ENCODE measurements at places on chromosomes 4 and X.

DNA sequence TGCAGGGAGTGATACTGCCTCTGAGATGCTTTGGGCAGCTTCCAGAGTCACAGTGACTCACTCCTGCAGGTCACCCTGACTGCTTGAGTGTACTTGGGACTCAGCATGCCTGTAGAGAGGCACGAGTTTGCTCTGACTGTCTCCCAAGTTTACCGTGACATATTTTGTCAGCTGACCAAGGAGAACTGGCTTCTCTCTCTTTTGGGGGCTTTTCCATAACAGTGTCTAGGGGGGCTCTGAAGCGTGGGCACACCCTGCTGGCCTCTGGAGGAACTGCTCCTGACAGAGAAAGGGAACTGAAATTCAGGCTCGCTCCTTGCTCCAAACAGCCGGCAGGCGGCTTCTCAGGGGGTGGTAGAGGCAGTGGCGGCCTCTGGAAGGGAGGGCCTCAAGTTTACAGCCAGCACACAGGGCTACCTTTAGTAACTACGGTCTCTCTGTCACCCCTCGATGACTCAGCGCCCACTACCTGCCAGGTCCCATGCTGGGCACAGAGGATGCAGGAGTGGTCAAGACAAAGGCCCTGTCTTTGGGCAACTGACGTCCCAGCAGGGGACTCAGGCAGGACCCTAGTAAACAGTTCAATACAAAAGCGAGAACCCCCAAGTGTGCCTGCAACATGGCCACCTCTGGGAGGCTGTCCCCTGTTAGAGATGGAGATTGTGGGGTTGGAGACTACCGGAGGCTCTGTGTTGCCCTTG is 17.8 kb downstream of the ZNF185 start:
- DNase-seq, result peak; percentile 45

DNA sequence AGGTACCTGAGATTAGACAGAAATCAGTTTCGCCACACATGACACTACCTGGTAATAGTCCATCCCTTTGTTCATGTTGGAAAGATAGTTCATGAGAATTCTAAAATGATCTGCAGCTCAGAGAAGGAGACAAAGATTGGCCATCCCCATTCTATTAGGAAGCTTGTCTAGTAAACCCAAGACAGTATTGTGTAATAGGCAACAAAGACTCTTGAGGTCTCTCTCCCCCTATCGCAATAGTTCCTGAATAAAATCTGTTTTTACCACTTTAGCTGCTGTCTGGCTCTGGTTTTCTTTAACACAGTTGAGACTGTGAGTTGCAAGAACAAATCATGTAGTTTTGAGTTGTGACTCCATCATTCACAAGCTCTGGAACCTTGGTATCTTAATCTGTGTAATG is 14.8 kb upstream of the BBS7 start:
- DNase-seq, result no peak

DNA sequence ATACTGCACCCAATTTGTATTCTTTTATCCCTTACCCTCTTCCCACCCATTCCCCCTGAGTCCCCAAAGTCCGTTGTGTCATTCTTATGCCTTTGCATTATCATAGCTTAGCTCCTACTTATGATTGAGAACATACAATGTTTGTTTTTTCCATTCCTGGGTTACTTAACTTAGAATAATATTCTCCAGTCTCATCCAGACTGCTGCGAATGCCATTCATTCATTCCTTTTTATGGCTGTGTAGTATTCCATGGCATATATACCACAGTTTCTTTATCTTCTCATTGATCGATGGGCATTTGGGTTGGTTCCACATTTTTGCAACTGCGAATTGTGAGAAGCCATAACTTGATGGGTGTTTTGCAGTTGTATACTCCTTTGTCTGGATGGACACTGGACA is 62.8 kb downstream of the FHIP1A start:
- DNase-seq, result no peak

GRCh38 chr4:72997409-72997808 is 72.1 kb downstream of the COX18 start:
- no peak for DNase-seq

DNA sequence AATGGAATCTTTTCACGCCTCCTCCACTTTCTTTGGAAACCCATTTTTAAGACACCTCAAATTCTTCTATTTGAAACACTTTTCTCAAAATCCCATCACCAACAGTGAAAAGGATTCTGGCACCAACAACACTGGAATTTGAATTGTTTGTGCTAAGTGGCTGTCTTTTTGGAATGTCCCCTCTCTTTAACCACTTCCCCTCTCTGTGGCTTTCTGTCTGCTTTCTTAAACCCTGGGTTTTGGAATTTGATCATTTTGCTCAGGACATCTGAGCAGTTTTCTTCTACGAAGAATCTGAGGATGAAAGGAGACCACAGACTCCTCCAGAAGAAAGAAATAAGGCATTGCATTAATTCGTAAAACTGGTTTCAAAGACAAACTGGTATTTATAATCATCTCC is 89.0 kb downstream of the MXRA5 start:
- no peak for DNase-seq
